ENCODE measurements at places on chromosomes 4 and X.

DNA sequence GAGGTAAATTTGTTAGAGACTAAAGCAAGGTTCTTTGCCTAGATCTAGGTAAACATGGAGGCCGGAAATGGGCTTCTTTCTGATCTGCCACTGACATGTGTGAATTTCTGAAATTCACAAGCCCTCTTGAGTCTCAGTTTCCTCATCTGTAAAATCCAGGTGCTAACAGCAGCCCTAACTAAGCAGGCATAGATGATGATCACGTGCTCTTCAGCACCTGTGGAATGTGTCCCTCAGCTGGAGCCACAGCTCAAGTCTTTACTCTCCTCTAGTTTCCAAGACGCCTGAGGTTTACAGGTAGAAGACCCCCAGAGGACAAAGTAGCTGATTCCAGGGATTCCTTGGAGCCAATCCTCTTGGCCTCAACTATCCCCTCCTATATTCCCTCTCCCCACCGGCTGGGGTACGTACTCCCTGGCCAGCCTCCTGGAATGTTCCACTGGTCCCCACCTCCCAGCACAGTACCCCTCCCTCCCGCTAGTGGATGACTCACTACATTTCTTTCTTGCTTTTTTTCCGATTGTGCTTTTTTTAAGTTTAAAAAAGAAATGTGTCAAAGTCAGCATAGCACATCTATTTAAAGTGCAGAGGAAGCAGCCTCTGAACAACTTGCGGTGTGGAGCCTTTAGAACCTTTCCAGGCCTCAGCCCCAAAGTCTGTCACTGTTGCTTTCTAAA, 98.4 kb downstream of the PHKA2 start:
- DNase-seq: no peak

DNA sequence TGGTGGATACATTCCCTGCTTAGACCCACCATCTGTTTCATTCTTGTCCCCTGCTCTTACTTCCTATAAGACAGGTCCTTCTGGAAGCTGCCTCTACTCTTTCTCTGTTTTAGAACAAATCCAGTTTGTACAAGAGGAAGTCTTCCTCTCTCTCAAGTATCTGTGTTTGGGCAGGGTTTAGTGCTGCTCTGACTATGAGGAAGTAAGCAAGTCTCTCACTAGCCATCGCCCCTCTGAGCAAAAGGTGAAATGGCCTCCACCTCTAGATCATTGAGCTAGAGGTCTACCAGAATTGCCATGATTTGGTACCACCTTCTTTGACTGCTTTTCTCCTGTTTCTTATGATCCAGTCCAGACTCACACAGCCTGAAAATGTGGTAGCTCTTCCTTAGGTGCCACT, 8.4 kb downstream of the BTK start:
- no peak for DNase-seq

- no peak for DNase-seq
Measured at GRCh38 chrX:153635388-153635787, 11.6 kb upstream of the DUSP9 start.

DNA sequence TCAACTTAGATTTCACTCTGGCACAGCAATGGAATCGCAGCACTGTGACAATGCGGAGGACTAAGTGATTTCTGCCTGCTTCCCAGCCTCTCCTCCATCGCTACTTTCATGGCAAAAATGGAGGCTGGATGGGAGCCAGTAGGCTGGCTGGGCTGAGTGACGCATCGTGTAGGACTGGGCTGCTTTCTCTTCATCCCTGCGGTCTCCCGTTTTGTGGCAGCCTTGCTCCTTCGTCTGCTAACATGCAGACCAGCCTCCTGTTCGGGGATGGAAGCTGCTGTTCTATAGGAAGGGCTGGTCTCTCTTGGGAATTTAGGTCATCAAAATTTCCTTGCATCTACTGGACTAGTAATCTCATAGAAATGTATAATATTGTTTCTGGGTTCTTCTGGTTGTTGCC, 15.8 kb upstream of the RGS12 start:
- no peak for DNase-seq

GRCh38 chrX:13699183-13699826, 10.4 kb downstream of the RAB9A start:
- no peak for DNase-seq

DNA sequence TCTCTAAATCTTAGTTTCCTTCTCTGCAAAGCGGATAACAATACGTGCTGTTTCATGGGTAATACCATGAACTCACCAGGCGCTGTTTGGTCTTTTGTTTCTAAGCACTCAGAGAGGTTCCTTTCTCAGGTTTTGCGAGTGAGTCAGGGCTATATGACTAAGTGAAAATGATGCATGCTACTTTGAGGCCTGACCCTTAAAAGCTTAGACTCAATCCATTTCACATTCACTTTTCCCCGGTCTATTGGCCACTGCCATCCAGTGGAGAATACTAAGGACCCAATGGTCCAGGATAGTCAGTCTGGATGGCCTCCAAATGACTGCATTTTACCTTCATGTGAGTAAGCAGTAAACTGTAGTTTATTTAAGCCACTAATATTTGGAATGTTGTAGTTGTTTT, 400.8 kb upstream of the SLIT2 start:
- DNase-seq: no peak

- no peak for DNase-seq
Measured at GRCh38 chr4:82799006-82799881, 648 bp upstream of the SCD5 start.

- peak; percentile 80 for DNase-seq
Measured at GRCh38 chr4:154004507-154005170, 215.8 kb upstream of the SFRP2 start.
